ENCODE measurements at places on chromosomes 7 and 10. TPM values are rescaled to one million over a fixed set of nuclear protein-coding genes. Genes with fewer than 3 reads are reported as not detected.

The AKR1C1 gene
- total RNA-seq, result 48.6 TPM

The SYNPO2L gene
- not detected for total RNA-seq

The GNAT3 gene
- total RNA-seq, result not detected

The CPEB3 gene
- total RNA-seq, result 0.65 TPM

The GDF2 gene
- not detected for total RNA-seq

The CDHR3 gene
- total RNA-seq, result 1.4 TPM

The FAM25G gene
- not detected for total RNA-seq

The PIP gene
- total RNA-seq, result 0.32 TPM

The CNTNAP2 gene
- total RNA-seq, result under 0.01 TPM

The CYP2W1 gene
- total RNA-seq, result not detected

The SEMA4G gene
- total RNA-seq, result 4.2 TPM

The ANKRD16 gene
- total RNA-seq, result 3.4 TPM

The PNLIP gene
- total RNA-seq, result not detected

The PRSS37 gene
- not detected for total RNA-seq

The LOXL4 gene
- total RNA-seq, result 9.1 TPM

The TUBB8 gene
- not detected for total RNA-seq

The SNCG gene
- 5.3 TPM for total RNA-seq

The GPR26 gene
- total RNA-seq, result not detected

The STAG3 gene
- total RNA-seq, result 1.8 TPM

The STAMBPL1 gene
- 23.8 TPM for total RNA-seq

The NIPSNAP2 gene
- total RNA-seq, result 46.2 TPM

The HSPA12A gene
- 1.6 TPM for total RNA-seq

The SYPL1 gene
- total RNA-seq, result 48.3 TPM

The NUDT1 gene
- total RNA-seq, result 22.6 TPM

The KLF14 gene
- not detected for total RNA-seq

The HSPA14 gene
- total RNA-seq, result 7.0 TPM

The TSPAN12 gene
- 0.72 TPM for total RNA-seq

The RSPH10B gene
- not detected for total RNA-seq

The PLPP4 gene
- total RNA-seq, result not detected

The RHOBTB1 gene
- total RNA-seq, result 7.8 TPM

The COL1A2 gene
- total RNA-seq, result 7,749 TPM

The COBL gene
- not detected for total RNA-seq

The SPDYE5 gene
- total RNA-seq, result not detected

The ADGRA1 gene
- not detected for total RNA-seq

The ELFN1 gene
- total RNA-seq, result 0.65 TPM

The HTR5A gene
- not detected for total RNA-seq
